GOT3 (cell line): ENCODE measurements at places on chromosomes 3 and 15.

- DNase-seq = no peak
These were observed 65.1 kb downstream of the MEGF11 start for GRCh38 chr15:66188464-66188863.

GRCh38 chr3:12267376-12268030 lies 21.4 kb upstream of the PPARG start:
- no peak for DNase-seq

DNA sequence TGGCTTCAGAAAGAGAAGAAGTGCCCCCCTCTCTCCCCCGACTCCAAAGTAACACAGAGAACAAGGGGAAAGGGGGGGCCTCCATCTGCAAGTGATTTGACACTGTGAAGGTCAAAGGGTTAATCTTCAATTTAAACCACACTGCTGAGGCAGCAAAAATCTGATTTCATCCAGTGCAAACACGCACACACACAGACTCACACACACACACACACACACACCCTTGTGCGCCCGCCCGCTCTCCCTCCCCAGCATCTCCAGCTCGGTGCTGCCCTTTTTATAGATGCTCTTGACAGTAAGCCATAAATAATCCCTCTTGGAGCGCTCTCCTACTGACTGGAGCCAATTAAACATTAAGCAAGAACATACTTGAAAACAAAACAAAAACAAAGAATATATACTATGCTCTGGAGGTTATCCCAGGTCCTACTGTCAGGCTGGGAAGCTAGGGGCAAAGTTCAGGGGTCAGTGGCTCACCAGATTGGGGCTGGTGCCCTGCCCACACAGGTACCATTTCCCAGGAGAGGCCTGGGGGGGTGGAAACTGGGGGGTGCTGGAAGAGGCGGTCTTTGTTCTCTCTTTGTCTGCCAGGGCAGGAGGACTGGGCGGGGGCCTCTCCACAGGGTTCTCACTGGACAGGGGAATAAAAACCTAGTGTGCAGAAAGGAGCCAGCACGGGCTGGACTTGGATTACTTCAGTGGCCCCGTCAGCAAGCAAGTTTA lies 16.3 kb downstream of the BMF start:
- peak; percentile 33 for DNase-seq

DNA sequence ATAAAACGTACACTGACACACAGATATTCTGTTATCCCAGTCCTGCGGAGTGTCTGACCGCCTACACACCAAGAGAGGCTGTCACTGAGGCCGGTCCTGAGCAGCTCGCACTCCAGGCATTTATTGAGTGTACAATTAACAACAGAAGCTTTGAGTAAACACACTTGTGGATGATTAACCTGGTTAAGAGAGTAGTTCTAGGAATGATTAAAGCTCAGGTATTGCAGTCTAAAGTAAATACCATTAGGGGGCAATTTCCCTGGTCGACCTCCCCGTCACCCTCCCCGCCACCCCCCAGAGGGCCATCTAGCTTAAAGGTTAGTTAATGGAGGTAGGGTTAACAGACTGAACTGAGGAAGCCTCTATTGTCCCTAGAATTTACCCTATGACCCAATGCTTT lies 1278.5 kb downstream of the NSUN3 start:
- no peak for DNase-seq

DNA sequence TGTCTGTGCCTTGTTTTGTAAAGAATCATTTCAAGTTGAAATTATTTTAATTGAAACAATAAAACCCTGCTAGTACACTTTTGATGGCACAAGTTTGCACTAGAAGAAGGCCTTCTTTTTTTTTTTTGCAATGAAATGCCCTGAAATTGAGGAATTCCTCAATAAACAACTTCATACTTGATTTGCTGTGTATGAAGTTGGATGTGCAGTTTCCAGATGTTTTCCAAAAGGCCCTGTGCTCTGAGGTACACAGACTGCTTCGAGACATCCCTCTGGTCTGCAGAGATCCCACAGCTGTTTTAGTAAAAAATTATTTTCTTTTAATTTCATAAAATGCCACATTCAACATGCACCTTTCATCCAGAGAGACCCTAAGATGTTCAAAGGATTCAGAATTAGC lies 48.9 kb downstream of the HES1 start:
- DNase-seq = no peak
